ENCODE measurements at places on chromosomes 1 and 21.

DNA sequence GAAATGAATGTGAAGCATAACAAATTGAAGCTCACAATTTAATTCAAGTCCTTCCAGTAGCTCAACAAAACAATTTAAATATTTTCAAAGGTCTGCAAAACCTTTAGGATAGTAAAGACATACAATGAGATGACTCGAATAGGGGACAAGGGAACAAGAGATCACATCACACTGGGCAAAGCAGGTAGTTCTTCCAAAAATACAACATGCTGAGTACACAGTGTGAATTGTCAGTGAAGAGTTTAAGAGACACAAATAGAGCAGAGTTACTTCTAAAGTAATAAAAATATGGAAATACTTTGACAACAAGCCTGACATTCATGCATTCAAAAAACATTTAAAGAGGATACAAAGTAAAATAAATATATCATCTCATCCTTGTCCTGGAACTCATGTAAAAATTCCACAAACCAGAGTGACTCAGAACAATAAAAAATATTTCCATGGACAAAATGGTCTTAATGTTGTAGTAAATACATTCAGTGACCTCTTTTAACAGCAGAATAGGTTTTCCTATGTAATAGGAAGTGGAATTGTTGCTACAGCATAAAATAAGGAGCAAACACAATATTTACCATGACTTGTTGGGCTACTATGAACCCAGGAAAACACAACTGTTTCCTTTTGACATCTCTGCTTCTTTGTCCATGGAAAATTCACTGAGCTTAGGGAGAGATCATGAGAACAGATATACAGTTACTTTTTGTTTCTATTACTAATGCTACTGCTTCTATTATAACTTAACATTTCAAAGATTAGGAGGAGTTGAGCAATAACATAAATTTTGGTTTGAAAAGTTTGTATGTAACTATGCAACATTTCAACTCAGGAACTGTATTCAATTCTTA is 83.7 kb upstream of the BCL10 start:
- DNase-seq = no peak

GRCh38 chr1:43524804-43525203 is 5.9 kb upstream of the PTPRF start:
- DNase-seq = no peak

- no peak for DNase-seq
Observed at GRCh38 chr1:152886085-152886484, 8.0 kb downstream of the SMCP start.

DNA sequence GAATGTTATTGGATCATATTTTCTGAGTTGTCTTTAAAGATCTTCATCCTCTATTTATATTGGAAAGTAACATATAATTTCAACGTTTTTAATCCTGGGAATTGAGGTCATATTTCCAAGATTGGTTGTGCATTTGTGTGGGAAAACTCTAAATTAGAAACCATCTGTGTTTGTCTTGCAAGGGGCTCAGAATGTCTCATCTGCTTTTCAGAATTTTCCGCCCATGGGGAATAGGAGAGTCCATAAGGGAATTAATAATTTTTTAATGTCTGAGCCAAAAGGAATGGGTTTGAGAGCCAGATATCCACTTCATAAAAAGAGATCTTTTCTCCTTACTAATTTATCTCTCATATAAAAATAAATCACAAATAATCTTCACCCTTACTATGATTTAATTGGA is 84.8 kb upstream of the MAP1LC3C start:
- DNase-seq = no peak

DNA sequence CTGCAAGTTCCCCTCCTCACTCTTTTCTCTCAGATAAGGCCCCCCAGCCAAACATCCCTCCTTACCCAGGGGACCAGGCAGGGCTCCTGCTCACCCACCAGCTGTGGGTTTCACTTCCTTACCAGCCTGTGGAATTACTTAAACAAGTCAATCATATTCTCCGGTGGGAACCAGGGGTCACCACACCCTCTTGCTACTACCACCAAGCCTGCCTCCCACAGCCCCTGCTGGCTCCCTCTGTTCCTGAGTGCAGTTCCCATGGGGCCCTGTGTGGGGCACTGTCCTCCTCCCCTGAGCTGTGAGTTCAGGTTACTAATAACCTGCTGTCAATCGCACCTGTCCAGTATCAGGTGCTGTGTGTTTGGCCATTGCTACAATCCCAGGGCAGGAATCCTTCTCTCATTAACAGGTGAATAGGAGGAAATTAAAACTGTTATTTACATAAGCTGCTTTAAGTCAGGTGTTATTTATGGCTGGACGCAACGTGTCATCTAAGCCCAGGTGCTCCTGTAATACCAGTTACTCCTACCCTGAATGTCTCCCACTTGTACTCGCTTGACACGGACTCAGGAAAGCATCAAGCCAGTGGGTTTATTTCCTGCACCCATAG is 53.1 kb upstream of the LBR start:
- peak; percentile 69 for DNase-seq

DNA sequence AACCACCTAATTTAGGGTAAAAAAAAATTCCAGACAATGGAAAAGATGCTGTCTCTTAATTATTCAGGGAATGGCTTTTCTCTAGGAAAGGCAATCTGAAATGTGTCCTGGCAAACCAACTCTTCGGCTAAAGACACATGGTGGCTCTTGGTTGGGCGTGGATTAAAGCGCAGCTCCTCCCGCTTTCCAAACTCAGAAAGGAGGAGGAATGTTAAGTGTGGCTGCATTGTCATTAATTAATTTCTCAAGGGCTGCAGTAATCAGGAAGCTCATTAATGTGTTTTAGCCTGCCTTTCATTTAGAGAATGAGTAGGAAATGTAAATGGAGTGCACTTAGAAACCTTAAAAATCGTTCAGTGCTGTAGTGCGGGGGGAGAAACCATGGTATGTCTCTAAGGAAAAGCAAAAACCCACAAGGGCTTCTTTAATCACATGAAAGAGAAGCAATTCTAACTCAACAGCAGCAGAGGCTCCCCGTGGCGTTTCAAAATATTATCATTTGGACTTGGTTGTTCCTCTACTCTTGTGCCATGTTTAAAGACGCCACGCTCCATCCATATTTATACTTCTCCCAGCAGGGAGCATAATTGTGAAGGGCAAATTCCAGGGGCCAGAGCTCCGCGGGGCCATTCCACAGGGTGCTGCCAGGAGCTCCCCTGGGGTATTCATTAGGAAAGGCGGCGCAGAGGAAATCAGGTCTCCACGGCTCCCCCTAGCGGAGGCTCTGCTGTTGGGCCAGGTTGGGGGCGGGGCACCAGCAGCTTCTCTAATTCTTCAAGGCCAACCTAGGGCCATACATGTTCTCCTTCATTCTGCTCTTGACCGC is 91.9 kb upstream of the SSX2IP start:
- peak; percentile 68 for DNase-seq

- DNase-seq = no peak
Observed at GRCh38 chr1:218436346-218436745, 91.2 kb downstream of the TGFB2 start.

DNA sequence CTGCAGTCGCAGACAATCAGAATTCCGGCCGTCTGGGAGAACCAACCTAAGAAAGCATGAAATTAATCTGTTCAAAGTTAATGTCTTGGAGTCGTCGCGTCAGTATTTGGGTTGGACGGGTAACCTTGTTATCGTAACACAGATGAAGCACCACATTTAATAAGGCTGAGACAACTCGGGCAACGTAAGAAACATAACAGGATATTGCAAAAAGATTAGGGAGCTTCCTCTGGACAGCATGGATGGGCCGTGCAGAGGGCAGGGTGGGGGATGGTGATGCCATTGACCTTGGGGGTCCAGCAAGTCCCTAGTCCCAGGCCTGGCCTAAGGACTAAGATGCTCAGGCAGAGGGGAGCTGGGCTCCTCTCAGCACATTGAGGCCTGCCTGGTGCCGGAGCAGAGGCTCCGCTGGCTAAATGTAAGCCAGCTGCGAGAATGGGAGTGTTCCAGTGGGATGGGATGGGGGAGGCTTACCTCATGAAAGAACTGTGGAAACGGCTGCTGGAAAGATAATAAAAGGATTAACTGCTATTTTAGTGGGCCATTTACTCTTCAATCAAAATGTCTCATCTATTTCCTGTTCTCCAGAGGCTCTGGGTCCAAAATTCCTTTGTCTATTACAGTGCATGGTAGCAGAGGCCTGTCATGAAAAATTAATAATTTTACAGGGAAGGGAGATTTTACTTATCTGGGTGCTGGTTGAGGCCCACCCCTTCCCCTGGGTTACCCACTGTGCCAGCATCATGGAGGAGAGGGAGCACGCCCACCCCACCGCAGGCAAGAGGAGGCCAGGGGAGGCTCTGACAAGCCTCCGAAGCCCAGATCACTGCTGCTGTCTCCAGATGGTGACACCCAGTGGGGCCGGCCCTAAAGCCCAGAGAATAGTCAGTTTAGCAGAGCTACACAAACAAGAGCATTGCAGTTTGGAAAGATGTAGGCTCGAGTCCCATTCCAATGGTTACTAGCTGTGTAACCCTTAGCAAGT is 131.6 kb downstream of the DMRTB1 start:
- DNase-seq = no peak

DNA sequence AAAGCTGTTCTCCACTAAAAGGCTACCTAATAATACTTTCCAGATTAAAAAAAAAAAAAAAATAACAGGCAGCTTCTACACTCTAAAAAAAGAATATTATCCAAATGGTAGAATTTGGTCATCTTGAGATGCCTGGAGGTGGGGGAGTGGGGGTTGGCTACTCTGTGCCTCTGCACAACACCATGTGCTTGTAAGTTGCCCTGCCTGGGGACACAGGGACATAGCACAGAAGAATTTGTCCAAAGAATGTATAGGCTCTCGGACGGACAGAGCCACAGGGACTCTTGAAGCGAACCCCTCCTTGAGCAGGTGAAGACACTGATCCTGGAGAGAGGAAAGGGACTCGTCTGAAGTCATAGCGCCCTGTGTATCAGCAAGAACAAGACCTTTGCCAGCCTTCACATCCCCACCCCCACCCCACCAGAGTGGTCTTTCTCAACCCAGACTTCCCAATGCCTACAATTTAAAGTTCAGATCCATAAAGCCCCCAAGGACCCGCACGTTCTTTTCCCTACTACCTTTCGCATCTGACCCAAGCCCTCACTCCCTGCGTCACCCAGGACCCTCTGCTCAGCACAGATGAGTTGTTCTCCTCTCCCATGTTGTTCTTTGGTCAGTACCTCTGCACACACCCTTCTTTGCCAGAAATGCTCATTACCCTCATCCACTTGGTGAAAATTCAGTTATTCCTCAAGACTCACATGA is 72.6 kb downstream of the LGR6 start:
- no peak for DNase-seq

- DNase-seq = no peak
Observed at GRCh38 chr1:155872527-155872926, 13.2 kb downstream of the SYT11 start.

DNA sequence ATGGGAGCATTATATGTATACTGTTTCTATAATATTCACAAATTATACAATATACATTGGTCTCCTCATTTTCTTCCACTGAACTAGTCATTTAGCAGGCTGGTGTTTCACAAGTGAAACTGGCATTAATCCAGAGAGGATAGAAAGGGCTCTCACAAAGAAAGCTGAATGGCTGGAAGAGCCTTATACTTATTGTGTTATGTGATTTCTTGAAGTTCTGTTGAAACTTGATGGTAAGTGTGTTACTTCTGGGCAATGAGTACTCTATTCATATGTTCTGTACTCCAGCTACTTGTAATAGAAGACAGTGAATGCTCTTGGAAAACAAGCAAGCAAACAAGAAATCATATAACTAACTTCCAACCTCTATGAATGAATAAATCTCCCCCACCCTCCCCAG is 14.9 kb downstream of the STX12 start:
- DNase-seq = no peak

DNA sequence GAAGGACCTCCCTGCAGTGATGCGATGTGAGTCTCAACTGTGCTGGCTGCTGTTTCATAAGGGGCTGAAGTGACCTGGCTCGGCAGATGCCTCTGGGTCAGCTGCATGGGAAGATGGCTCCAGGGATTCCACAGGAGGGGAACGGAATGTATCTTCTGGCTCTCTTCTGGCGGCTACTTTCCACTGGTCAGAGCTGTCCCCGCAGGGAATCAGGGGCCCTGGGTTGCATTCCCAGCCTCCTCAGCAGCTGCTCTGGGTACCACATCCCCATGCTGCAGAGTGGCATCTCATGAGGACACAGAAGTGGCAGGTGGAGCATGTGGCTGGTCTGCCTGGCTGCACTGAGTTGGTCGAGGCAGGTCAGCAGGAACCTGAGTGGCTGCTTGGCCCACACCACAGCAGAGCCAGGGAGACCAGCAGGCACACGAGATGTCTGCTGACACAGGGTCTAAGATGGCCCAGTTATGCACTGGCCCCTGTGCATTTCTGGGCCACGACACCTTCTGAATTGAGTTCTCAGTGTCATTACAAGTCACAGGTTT is 42.8 kb downstream of the POFUT2 start:
- no peak for DNase-seq

DNA sequence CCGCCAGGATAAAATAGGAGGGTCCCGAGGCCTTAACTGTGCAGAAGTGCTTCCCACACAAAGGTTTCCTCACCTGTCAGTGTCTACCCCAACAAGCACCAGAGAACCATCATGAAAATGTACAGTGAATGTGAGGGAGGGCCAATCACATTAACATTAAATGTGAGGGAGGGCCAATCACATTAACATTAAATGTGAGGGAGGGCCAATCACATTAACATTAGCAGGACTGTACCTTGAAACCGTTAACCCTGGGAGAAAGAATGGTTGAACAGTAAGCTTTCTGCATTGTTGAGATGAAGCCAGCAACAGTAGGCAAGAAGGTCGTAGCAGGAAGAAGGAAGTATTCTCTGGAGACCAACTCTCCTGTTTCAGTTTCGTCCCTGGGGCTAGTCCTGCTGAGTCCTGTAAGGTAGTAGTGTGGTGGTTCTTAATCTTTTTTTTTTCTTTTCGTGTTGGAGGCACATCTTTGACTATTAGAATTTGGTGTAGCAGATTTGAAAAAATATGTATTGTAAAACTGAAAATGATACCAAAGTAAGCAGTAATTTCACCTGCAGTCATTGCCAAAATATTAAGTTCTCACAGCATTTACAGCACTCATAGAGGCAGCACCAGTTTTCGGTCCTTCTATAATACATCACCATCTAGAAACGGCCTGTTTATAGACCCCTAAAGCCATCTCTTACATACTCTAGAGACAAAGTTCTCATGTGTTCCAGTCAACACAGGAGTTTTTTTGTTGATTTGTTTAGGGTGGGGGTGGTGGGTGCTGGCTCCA is 98.6 kb upstream of the PPP2R5A start:
- no peak for DNase-seq

DNA sequence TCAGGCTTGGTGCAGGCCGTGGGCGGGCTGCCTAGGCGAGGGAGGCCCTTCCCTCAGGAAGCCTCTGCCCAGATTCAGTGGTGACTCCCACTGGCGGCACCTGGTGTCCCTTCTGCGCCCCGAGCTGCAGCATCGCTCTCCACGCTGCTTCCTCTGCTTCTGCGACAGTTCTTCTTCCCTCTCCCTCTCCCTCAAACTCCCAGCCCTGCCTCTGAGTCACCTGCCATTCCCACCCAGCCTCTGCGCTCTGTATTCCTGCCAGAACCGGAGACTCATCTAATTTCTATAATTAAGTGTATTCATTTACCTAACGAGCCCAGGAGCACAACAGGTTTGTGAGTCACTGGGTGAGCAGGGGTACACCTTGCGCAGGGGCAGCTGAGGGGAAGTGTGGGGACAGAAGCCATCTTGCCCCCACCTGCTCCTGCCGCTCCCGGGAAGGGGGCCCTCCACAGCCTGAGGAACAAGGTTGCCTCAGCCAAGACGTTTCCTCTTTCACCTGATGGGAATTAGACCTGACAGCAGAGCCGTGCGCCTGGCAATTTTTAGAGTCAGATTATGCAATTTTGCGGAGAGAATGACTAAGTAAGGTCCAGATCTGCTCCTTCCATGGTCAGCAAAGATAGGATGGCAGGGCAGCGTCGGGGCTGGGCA is 19.4 kb downstream of the KCNC4 start:
- no peak for DNase-seq

- DNase-seq = peak; percentile 71
Observed at GRCh38 chr1:30911059-30911954, 2.7 kb upstream of the SDC3 start.

All from Caco-2 (cell line).